Activated T-cell treated with anti-CD3 and anti-CD28 coated beads, Interleukin-2, amount 50 U/mL, for 72 hours (primary cell): ENCODE measurements at places on chromosomes 5 and 9. TPM values are rescaled to one million over a fixed set of nuclear protein-coding genes. Genes with fewer than 3 reads are reported as not detected.

The TLX3 gene
- total RNA-seq: not detected

The MED22 gene
- 27.4 TPM for total RNA-seq

DNA sequence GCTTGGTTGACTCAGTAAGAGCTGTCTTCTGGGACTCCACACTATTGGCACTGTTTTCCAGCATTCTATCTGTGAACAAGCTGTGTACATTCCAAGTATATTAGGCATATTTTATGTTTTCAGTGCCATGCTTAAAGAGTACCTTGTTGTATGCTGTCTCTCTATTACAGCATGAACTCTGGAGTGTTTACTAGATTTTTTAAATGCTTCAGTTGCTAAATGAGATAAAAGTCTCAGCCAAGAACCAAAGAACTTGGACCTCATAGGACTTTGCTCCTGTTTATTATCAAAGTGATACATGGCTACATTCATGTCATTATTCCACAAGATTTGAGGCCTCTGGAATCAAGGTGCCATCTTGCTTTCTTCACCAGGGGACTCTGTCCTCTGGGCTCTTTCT lies 167.2 kb downstream of the C9orf152 start:
- H3K36me3 ChIP-seq: no peaks in the 10 kb centered on the region
- no peaks in the 10 kb centered on the region for H3K27me3 ChIP-seq
- no peak overlapping the region for H3K27ac ChIP-seq
- H3K4me3 ChIP-seq: no peak overlapping the region

The DEPDC1B gene
- total RNA-seq: 29.5 TPM

The DAB2 gene
- total RNA-seq: not detected

The MAML1 gene
- total RNA-seq: 28.0 TPM

The ZNF483 gene
- total RNA-seq: 2.0 TPM

GRCh38 chr9:131394464-131395156 lies 724 bp downstream of the PRRC2B start:
- peak overlapping the region; percentile 87 for H3K4me3 ChIP-seq
- peak; percentile 72 for DNase-seq
- H3K27me3 ChIP-seq: no peaks in the 10 kb centered on the region
- peaks cover 4% of the 10 kb centered on the region for H3K36me3 ChIP-seq

GRCh38 chr5:72951671-72952468 lies 4.0 kb upstream of the FCHO2 start:
- no peak for DNase-seq
- peaks cover 3% of the 10 kb centered on the region for H3K36me3 ChIP-seq
- H3K4me3 ChIP-seq: no peak overlapping the region
- H3K27ac ChIP-seq: no peak overlapping the region
- peaks cover 44% of the 10 kb centered on the region for H3K27me3 ChIP-seq

DNA sequence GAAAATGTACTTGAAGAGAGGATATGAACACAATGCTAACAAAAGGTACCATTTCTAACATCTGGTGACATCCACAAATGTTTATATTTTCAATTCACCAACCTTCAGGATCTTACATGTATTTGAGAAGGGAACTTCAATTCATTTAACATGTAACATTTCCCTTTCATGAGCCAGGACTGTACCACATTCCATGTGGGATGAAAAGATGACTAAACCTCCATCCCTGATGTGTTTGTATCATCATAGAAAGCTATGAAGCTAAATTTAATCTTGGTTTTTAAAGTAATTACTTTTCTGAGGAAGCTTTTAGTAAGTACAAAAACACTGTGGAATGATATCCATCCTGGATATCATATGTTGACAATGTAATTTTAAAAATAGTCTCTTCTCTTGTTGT lies 78.2 kb upstream of the GNA14 start:
- no peaks in the 10 kb centered on the region for H3K27me3 ChIP-seq
- peaks cover 72% of the 10 kb centered on the region for H3K4me1 ChIP-seq
- H3K36me3 ChIP-seq: peaks cover 5% of the 10 kb centered on the region
- H3K4me3 ChIP-seq: peak overlapping the region; percentile 64
- DNase-seq: no peak

DNA sequence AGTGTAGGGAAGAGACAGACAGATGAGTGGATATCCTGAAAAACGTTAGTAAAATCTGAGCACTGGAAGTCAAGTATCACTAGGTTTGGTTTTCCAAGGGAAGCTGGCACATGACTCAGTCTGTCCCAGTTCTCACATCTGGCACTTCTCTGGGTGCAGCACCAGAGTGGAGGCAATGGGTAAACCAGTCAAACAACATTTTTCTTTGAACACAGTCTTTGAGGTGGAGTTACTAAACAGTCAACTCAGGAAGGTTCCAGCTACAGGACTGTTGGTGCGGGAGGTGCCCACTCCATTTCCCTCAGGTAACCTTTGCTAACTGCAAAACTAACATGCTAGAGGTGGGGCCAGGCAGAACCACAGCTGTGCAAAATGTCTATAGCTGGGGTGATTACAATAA lies 301.4 kb upstream of the RFX3 start:
- DNase-seq: no peak
- H3K4me3 ChIP-seq: no peak overlapping the region
- no peaks in the 10 kb centered on the region for H3K36me3 ChIP-seq
